ENCODE measurements at places on chromosomes 1 and 21.

- DNase-seq = no peak
Observed at GRCh38 chr1:35488336-35488735, 68.9 kb downstream of the KIAA0319L start.

GRCh38 chr1:161885003-161885402 is 118.9 kb downstream of the ATF6 start:
- DNase-seq = no peak

DNA sequence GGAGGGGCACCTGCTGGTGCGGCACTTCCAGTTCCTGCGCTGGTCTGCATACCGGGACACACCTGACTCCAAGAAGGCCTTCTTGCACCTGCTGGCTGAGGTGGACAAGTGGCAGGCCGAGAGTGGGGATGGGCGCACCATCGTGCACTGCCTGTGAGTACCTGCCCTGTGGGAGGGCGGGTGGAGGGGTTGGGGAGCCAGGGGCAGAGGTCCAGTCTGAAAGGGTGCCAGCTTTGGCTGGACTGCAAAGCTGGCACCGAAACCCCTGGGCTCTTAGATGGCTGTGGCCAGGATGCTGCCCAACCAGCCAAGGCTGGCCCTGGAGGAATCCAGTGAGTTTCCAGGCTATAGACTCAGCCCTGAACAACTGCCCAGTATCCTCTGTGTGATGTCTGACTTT is 87.3 kb downstream of the PTPRU start:
- no peak for DNase-seq

- peak; percentile 70 for DNase-seq
Observed at GRCh38 chr1:163174524-163175437, 27.9 kb downstream of the RGS5 start.

GRCh38 chr1:89888480-89889322 is 67.9 kb downstream of the LRRC8D start:
- no peak for DNase-seq
